Activated CD4-positive, alpha-beta memory T cell treated with anti-CD3 and anti-CD28 coated beads, Interleukin-2, amount 10 ng/mL, durations not matched to agents 7 days and 5 days (primary cell): ENCODE measurements at places on chromosomes 2 and 18.

DNA sequence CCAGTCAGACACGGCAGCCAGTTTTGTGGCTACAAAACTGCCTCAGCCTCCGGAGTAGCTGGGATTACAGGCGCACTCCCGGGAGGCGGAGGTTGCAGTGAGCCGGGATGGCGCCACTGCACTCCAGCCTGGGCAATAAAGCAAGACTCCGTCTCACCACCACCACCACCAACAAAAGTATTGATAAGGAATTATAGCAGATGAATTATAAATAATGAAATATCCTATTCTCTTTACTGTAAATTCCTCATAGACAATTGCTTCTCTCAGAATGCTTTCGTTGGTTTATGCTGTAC is 1.4 kb upstream of the FAM161A start:
- DNase-seq, result no peak

- DNase-seq, result no peak
These were observed 49.2 kb upstream of the TGIF1 start for GRCh38 chr18:3400567-3401296.

GRCh38 chr18:11981192-11981542 is at the start of gene IMPA2:
IMPA2 (plus strand) TSS chr18:11981507; CDS start chr18:11981670, 163 bp downstream.
- no peak for DNase-seq

DNA sequence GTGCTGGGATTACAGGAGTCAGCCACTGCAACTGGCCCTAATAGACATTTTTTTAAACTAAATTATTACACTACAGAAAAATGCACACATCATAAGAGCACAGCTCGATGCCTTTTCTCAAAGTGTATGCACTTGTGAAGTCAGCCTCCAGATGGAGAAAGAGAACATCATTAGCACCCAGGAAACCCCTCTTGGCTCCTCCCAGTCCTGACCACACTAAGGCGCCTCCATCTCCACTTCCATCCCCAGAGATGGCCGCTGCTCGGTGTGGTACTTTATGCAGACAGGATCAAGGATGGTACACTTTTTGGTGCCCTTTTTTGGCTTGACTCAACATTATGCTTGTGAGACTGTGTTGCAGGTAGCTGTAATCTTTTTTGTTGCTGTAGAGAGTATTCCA is 34.8 kb downstream of the RRM2 start:
- DNase-seq, result no peak

GRCh38 chr2:101197215-101197745 is 46.1 kb upstream of the TBC1D8 start:
- no peak for DNase-seq

DNA sequence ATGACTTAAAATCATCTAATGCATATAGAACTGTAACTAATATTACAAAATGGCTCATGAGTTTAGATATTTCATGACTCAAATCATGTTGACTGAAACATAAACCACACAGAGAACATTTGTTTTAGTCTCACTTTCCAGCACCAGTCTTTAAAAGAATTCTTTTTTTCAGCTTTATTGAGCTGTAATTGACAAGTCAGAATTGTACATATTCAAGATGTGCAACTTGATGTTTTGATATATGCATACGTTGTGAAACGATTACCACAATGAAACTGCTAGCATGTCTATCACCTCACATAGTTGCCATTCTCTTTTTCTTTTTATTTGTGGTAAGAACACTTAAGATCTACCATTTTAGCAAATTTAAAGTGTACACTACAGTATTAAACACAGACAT is 25.0 kb upstream of the TMEM178A start:
- DNase-seq, result no peak

GRCh38 chr18:65458871-65459270 is 291.9 kb upstream of the CDH7 start:
- DNase-seq, result no peak

- DNase-seq, result no peak
These were observed 6.5 kb upstream of the COBLL1 start for GRCh38 chr2:164847981-164848741.

DNA sequence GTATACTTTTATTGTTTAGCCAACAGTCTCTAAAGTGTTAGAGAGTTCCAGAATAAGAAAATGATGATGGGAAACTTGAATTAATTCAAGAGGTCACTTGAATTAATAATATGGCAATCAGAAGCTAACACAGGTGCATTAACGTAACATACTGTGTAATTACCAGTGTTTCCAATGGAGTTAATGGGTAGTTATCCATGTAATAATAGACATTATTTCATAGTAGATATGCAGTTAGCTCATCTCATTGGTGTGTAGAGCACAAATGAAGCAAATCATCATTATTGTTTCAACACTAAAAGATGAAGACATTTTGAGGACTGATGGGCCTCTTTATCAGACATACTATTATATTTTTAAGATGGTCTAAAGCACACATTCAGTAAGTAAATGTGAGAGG is 460.3 kb upstream of the HNRNPA3 start:
- DNase-seq, result no peak

DNA sequence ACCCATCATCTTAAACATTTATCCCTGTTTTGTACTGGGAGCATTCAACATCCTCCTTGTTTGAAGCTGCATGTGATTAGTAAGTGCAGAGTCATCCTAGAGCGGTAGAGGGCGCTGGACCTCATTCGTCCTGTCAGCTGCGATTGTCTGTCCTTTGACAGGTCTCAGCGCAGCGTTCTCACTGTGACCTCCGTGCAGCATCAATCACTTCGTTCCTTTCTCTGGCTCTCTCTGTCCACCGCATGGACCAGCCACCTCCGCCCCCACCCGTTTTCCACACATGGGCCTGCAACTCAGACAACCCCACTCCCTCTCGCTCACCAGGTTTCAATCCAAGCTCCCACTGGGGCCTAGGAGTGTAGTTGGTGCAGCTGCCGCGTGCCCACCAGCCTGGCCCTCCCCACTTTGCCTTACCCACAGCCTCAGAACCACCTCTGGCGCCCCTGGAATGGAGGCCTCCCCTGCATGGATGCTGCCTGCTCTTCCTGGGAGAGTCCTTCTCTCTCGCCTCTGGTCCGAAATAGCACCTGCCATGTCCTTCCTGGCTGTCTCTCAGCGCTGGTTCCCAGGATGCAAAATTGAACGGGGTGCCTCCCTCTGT is 90.5 kb downstream of the NDUFA10 start:
- DNase-seq, result peak; percentile 73

DNA sequence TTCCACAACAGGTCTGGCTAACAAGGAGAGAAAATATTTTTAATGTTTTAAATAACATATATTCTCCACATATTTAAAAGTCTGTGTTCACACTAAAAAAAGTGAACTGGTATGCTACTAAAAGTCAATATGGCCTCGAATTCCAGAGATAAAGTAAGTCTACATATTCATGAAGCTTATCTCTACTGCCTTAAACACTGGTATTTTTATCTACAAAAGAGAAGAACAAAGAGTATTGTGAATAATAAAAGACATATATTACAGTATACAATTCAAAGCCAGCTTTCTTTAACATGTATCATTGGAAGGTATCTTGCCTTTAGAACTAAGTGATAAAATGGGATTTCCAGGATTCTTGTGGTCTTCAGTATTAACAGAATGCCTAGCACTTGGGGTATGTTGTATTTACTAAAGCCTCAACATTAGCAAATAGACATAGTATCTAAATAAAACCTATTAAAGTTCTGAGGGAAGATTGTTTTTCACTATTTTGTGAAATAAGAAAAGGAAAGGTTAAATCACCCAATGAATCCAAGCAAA is 302.8 kb upstream of the CCDC68 start:
- no peak for DNase-seq

DNA sequence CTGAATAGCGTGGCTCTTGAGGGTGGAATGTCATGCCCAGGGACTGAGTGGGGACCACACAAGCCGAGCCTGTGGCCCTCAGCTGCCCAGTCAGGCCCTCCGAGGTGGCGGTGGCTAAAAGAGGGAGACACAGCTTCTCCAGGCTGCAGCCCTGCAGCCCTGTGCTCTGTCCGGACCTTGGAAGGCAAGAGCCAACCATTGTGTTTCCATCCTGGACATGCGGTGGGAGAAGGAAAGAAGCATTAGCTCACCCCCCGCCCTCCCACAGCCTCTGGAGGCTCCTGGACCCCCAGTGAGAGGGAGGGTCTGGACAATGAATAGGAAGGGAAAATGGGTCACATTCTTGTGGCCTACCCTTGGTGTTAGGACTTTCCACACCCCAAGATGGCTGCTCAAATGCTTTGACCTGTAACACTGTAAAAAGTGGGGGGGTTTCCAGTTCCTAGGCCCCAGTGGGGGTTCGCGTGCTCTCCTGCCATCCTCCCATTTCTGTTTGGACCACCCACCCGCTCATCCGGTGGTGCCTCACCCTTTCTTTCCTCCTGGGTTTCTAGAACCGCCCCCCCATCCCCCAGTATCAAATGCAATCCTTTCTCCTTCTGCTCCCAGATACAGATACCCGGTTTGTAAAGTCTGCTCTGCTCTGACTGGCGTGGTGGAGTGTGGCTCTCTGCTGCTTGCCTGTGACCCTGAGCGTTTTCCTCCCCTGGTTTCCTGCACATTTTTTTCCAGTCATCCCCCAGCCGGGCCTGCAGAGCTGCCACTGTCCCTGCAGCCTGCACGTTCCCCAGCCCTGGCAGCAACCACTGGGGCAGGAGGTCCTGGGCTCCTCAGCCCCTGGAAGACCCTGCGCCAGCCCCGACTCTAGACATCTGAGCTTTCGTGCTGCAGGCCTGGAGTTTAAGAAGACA is 36.3 kb upstream of the SMAD7 start:
- DNase-seq, result no peak

DNA sequence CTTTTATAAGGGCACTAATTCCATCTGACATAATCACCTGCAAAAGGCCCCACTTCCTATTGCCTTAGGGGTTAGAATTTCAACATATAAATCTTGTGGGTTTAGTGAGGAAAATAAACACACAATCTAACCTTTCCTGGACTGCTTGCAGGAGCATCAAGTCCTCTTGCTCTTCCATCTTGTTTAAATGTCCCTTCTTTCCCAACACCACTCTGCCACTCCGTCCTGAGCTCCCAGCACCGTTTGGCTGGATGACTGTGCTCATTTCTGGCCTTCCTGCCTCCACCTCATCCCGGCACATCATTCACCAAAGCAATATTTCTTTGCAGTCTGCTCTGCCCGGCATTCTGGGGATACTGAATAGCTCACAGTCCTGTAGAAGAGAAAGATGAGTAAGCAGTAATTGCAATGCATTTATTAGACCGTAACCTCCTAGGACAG is 247.8 kb downstream of the BCL2 start:
- no peak for DNase-seq

- no peak for DNase-seq
These were observed 55.7 kb downstream of the ITSN2 start for GRCh38 chr2:24304631-24305030.

- no peak for DNase-seq
These were observed 1420.0 kb upstream of the CDH2 start for GRCh38 chr18:29596959-29597358.

DNA sequence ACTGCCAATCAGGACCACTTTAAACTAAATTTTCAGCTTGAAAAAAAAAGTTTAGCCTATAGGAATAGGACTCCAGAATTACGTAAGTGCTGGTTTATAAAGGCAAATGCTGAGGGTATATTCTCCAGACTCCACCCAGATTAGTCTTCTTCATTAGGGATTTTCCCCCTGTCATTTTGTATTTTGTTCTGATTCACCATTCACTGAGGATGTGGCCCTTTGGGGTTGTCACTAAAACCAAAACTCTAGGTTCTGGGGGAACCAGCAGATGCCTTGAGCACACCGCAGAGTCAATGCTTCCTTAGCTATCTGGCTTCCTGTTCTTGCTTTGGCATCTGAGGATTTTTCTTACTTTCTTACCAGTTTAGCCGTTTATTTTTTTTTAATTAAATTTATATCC is 10.5 kb downstream of the SCYGR4 start:
- DNase-seq, result no peak

- no peak for DNase-seq
These were observed 8.4 kb downstream of the NCL start for GRCh38 chr2:231455890-231456289.

DNA sequence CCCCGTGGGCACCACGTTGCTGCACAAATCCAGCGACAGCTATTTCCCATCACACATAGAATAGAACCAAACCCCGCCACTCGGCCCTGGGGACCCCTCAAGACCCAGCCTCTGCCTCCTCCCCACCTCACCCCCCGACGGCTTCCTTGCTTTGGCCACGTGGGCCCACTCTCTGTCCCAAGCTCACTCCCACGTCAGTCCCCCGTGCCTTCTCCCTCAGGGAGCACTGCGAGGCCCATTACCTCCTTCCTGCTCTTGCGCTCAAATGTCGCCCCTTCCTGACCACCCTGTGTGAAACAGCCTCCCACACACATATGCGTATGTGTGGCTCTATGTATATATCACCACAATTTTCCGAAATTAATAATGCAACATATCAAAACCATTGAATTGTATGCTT is 239.7 kb downstream of the SH3BP4 start:
- DNase-seq, result no peak

DNA sequence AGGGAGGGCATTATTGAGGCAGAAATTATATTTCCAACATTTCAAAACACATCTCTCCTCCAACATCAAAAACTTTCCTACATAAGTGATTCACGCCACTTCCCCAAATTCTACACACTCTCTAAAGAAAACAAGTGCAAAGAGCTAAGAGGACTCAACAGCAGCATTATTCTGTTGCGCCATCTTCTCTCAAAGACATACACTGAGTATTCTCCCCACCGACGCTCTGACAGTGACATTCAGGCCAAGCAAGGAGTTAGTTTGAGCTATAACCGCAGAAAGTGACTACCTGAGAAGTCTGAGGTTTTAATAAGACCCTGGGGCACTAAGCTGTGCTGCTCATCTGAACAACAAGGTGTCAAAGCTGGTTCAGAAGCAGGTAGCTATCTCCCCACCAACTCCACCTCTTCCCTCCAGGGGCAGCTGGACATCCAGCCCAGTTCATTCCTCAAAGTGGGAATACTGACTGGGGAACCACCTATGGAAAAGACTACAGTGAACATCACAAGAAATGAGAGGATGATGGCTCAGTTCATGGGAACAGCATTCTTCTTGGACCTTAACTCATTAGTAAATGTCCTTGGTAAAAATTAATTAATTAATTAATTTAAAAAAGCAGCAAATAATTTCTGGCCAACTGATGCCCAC is 309.5 kb upstream of the CCDC68 start:
- DNase-seq, result no peak

- no peak for DNase-seq
These were observed 1009.2 kb upstream of the FANCL start for GRCh38 chr2:59250307-59250677.

- DNase-seq, result no peak
These were observed 206.2 kb downstream of the RTP5 start for GRCh38 chr2:242075696-242076095.

GRCh38 chr18:48123324-48123723 is 192.9 kb upstream of the SMAD2 start:
- no peak for DNase-seq

DNA sequence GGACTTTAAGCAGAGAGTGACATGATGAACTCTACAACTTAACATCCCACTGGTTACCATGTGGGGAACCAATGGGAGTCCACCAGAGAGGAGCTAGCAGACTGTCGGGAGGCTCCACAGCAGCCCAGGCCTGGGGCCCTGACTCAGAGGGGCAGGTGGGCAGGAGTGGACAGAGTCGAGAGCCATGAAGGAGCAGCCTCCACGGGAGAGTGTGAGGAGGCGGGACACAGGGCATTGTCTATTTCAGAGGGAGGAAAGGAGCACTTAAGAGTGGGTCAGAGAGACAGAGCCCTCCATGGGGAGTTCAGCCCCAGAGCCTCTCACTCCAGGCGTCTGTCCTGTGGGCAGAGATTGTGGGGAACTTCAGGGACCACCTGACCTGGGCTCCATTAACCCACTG is 118.7 kb downstream of the CYP26B1 start:
- DNase-seq, result no peak
